ENCODE measurements at places on chromosomes 3 and 15.

- H3K27ac ChIP-seq: peak overlapping the region; percentile 32
- H3K36me3 ChIP-seq: no peaks in the 10 kb centered on the region
These were observed 8.2 kb upstream of the RPP25 start for GRCh38 chr15:74964794-74965193.

GRCh38 chr15:52495125-52495524 is 33.6 kb downstream of the MYO5A start:
- H3K27me3 ChIP-seq: no peaks in the 10 kb centered on the region
- H3K4me3 ChIP-seq: no peak overlapping the region
- no peak overlapping the region for H3K27ac ChIP-seq
- H3K4me1 ChIP-seq: no peaks in the 10 kb centered on the region

- no peaks in the 10 kb centered on the region for H3K4me1 ChIP-seq
- H3K36me3 ChIP-seq: no peaks in the 10 kb centered on the region
- H3K4me3 ChIP-seq: no peak overlapping the region
- H3K27ac ChIP-seq: no peak overlapping the region
These were observed 8.9 kb downstream of the CHDH start for GRCh38 chr3:53837331-53837730.

DNA sequence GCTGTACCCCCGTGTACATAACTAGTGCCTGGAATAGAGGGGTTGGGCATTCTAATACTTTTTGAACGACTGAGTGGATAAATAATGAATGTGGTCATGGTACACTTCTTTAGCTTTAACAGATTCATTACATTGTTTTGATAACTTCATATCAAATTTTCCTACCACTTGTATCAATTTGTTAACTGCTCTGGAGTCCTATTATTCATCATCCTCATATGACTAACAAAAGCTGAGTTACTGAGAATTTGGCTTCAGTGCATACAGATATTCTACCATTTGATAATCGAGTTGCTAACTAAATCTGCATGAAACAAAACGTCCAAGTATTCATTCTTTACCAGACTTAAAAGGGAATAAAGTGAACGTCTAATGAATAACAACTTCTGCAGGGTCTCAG is 31.7 kb downstream of the FRMD5 start:
- no peak overlapping the region for H3K4me3 ChIP-seq
- H3K27me3 ChIP-seq: no peaks in the 10 kb centered on the region
- no peaks in the 10 kb centered on the region for H3K36me3 ChIP-seq
- no peaks in the 10 kb centered on the region for H3K4me1 ChIP-seq
- no peak for DNase-seq

DNA sequence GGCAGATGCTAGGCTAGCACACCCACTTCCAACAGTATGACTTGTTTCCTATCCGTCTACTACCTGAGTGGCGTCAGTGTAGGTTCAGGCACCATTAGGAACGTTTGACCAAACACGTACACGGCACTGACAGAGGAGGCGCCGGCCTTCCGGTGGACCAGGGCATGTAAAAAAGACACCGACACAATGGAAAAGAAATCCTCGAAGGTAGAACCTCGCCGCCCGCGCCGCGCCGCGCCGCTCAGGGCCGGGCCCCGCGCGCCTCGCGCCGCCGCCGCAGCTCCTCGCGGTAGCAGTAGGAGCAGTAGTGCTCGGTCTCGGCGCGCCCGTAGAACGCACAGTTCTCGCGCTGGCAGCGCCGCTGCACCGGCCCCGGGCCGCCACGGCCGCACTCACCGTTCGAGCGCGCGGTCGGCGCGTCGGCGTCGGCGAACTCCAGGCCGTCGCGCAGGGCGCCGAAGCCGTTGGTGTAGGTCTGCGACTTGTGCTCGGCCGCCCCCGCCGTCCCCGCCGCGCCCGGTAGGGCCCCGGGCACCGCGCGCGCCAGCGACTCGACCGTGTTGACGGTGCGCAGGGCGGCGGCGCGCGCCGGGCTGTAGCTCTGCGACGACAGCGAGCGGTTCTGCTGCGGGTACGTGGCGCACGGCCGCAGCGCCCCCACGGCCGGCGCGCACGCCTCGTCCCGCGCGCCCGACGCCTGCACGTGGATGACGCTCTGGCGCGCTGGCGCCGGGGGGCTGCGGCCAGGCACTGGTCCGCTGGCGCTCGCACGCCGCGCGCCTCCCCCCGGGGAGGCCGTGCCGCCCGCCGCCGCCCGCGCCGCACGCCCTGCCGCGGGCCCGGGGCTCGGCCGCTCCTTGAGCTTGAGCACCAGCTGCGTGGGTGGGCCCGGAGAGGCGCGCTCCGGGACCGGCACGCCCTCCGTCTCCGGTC is 156.7 kb downstream of the KLF13 start:
- peak overlapping the region; percentile 31 for H3K4me3 ChIP-seq
- no peaks in the 10 kb centered on the region for H3K4me1 ChIP-seq
- H3K27ac ChIP-seq: no peak overlapping the region
- peaks cover 12% of the 10 kb centered on the region for H3K27me3 ChIP-seq
- DNase-seq: no peak

GRCh38 chr15:61115241-61115640 is 113.9 kb downstream of the RORA start:
- H3K4me3 ChIP-seq: no peak overlapping the region
- H3K27ac ChIP-seq: no peak overlapping the region
- no peak for DNase-seq
- no peaks in the 10 kb centered on the region for H3K36me3 ChIP-seq

GRCh38 chr3:99757966-99758365 is 59.7 kb upstream of the CMSS1 start:
- DNase-seq: no peak
- no peaks in the 10 kb centered on the region for H3K4me1 ChIP-seq
- no peak overlapping the region for H3K4me3 ChIP-seq
- no peak overlapping the region for H3K27ac ChIP-seq

GRCh38 chr3:132360717-132361116 is 43.5 kb downstream of the ACP3 start:
- DNase-seq: no peak
- no peaks in the 10 kb centered on the region for H3K27me3 ChIP-seq
- H3K4me1 ChIP-seq: no peaks in the 10 kb centered on the region
- H3K4me3 ChIP-seq: no peak overlapping the region
- no peak overlapping the region for H3K27ac ChIP-seq

DNA sequence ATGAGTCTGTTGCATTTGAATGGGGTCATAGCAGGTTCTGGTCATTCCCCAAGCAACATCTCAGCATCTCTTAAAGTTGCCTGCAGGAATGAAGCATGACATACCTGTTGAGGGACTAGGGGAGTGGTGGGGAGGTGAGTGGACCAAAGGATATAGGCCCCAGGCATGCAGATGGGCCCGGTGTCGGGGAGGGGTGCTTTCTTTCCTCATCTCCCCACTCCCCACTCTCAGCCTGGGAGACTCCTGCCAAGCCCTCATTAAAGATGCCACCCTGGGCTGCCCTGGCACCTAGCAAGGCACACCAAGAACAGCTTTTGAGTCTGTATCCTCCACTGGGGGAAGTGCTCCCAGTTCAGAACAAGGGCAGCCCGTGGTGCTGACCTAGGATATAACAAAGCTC is 54.2 kb downstream of the GRIP2 start:
- H3K4me3 ChIP-seq: no peak overlapping the region
- no peak for DNase-seq
- no peaks in the 10 kb centered on the region for H3K27me3 ChIP-seq

GRCh38 chr15:52104532-52105004 is 8.0 kb downstream of the BCL2L10 start:
- no peaks in the 10 kb centered on the region for H3K27me3 ChIP-seq
- no peak for DNase-seq
- no peaks in the 10 kb centered on the region for H3K4me1 ChIP-seq
- H3K36me3 ChIP-seq: no peaks in the 10 kb centered on the region

DNA sequence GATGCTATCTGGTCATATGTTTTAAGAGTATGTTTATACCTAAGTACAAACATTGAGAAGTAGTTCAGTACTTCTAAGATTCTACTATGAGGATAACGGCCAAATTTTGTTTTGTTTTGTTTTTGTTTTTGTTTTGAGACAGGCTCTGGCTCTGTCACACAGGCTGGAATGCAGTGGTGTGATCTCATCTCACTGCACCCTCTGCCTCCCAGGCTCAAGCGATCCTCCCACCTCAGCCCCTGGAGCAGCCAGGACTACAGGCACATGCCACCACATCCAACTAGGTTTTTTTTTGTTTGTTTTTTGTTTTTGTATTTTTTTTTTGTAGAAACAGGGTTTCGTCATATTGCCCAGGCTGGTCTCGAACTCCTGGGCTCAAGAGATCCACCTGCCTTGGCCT is 47.5 kb upstream of the RPS17 start:
- H3K36me3 ChIP-seq: no peaks in the 10 kb centered on the region
- H3K4me3 ChIP-seq: no peak overlapping the region
- DNase-seq: no peak

DNA sequence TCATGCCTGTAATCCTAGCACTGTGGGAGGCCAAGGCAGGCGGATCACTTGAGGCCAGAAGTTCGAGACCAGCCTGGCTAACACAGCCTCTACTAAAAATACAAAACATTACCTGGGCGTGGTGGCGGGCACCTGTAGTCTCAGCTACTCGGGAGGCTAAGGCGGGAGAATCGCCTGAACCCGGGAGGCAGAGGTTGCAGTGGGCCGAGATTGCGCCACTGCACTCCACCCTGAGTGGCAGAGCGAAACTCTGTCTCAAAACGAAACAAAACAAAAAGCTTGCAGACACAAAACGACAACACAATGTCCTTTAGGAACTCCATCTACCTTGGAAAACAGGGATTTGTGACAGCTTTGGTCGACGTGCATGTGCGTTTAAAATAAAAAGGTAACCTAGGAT is 716 bp upstream of the KLHL24 start:
- no peaks in the 10 kb centered on the region for H3K27me3 ChIP-seq
- H3K27ac ChIP-seq: peak overlapping the region; percentile 100
- DNase-seq: no peak
- no peaks in the 10 kb centered on the region for H3K4me1 ChIP-seq
- H3K4me3 ChIP-seq: peak overlapping the region; percentile 100

DNA sequence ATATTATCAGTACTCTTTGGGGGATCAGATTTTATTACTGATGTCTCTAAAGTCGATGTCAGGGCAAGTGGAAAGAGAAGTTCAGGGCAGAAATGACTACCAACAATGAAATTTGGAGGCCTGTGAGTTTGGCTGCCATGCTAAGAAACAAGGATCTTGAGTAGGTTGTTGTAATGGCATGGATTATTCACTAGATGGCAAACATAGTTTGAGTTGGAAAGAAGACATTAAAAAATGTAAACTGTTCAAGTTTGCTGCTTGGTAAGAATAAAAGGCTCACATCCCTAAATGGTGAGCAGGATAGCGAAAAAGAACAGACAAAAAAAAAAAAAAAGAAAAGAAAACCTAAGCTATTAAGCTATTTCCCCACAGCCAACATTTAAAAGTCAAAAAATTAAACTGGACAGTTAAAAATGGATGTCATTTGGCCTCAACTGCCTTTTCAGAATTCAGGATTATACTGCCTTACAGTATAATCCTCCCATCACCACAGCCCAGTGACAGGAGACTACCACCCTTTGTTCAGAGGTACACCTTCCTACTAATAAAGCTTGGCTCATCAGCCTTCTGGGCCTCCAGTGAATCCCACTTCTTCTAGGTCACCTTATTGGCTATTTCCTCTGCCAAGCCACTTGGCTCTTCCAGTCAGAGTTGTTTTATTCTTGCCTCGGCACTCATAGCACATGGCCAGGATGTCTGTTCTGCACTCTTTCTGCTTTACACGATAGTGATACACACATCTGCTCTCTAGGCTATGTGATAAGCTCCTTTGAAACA is 163.7 kb downstream of the PLD1 start:
- H3K36me3 ChIP-seq: no peaks in the 10 kb centered on the region
- H3K27me3 ChIP-seq: no peaks in the 10 kb centered on the region
- peaks cover 6% of the 10 kb centered on the region for H3K4me1 ChIP-seq
- DNase-seq: no peak

DNA sequence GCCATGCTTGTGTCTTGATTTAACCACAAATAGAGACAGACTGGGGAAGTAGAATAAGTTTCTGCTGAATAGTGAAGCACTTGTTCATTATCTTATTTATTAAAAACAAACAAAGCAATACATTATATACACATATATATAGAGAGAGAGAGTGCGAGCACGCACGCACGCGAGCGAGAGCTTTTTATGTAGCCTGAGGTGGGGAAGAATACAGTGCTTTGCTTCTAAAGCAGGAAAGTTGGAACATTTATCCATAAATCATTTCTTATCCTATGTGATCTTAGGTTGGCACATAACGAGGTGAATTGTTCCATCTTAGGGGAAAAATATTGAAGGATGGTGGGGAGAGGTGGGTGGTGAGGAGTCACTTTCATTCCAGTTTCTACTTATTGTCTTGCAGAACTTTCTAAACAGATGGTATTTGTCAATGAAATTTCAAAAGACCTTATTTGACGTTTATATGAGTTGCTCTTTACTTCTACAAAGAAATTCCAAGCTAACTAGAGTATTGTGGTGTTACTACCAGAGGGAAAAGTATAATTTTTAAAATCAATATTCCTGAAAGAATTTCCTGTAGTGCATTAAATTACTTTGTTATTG is 110.0 kb downstream of the ATG7 start:
- H3K36me3 ChIP-seq: no peaks in the 10 kb centered on the region
- no peaks in the 10 kb centered on the region for H3K27me3 ChIP-seq
- peaks cover 9% of the 10 kb centered on the region for H3K4me1 ChIP-seq
- DNase-seq: no peak

DNA sequence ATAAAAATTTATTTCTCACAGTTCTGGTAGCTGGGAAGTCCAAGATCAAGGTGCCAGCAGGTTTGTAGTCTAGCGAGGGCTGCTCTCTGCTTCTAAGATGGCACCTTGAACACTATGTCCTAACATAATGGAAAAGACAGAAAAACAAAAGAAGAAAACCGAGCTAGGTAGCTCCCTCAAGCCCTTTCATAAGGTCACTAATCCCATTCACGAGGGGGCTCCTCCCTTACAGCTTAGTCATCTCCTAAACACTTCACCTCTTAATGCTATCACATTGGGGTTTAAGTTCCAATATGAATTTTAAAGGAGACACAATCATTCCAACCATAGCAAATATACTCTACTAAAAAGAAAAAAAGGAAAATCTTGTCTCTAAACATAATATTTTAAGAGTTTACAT is 23.6 kb downstream of the GOLGA6D start:
- no peaks in the 10 kb centered on the region for H3K27me3 ChIP-seq
- DNase-seq: no peak
- no peak overlapping the region for H3K4me3 ChIP-seq

DNA sequence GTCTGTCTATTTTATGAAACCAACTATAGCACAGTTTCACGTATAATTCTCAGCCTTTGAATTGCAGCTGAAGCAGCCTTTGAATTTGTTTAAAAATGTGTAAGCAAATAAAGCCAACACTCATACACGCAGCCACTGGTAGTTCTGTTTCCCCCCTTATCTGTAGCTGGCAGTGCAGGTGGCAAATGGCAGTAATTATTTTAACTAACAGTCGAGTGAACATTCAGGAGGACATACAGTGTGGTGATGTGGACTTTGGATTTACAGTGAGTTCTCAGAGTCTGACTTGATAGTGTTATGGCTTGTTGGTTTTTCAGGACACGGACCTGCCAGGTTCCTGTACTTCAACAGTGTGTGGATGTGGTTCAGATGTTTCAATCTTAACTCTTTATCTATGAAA is 64.0 kb upstream of the SKOR1 start:
- DNase-seq: no peak
- H3K27me3 ChIP-seq: no peaks in the 10 kb centered on the region
- no peaks in the 10 kb centered on the region for H3K4me1 ChIP-seq
- H3K4me3 ChIP-seq: no peak overlapping the region
- no peaks in the 10 kb centered on the region for H3K36me3 ChIP-seq
- no peak overlapping the region for H3K27ac ChIP-seq

- no peak for DNase-seq
- H3K36me3 ChIP-seq: no peaks in the 10 kb centered on the region
- H3K27me3 ChIP-seq: no peaks in the 10 kb centered on the region
These were observed 7.6 kb downstream of the ICE2 start for GRCh38 chr15:60471314-60471713.

Data from breast epithelium (tissue), 4 donors.